ENCODE measurements at places on chromosomes 7 and 10.
A peak's percentile ranks its signal among the peaks of the same experiment; 100 is the strongest.

DNA sequence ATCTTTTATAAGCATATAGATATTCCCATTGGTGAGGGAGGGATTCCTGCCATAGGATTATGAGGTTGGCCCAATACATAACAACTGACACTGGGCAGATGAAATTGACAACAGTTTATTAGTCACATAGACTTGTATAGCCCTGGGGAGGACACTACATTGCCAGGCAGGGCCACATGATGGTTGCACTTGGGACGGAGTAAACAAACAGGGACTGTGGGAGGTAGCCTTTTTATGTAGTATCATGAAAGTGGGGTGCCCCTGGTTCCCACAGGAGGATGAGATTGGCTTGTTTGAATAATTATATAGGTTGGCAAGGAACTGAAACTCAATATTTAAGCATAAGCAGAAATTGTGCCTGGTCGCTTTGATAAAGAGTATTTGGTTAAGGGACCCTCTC lies 23.5 kb downstream of the TRIM24 start:
- no peak for DNase-seq

DNA sequence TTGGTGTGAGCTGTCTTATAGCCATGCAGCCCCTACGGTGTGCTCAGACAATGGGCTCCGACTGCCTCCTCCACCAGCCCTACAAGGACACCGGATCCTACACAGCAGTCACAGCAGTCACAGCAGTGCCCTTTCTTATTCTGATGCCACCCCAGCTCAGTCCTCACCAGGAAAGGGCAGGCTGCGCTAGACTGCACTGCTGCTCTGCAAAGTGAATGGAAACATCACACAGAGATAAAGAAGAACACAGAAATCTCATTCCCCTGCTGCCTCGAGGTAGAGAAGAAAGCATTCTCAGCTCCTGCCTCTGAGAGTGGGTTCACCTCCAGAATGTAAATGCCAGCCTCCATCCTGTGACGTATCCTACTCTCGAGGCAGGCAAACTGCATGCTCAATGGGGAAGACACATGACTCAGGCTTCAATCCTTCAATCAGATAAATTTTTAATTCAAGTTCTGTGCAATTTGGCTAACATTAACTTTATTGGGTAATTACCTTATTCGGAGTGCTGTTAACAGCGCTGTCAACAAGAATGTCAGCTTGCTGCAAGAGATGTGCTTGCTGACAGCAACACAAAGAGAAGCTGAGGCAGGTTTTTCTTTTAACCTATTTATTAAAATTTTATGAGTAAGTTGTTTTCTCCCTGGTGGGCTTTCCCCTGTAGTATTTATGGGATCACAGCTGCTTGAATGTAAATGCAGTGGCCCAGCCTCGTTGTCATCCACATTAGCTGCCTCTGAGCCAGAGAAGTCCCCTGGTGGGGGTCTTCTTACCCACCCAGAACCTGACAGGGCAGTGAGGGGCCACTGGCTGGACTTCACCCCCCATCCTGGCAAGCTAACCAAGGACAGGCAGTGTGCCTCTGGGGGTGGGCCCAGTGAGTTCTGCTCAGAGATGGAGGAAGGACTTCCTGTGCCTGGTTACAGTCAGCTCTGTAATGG lies 241.3 kb upstream of the KMT2E start:
- DNase-seq, result no peak

- no peak for DNase-seq
These were observed 248.0 kb downstream of the USP6NL start for GRCh38 chr10:11363497-11363896.

- peak; percentile 45 for DNase-seq
These were observed 57.5 kb downstream of the COL17A1 start for GRCh38 chr10:104028146-104028545.

DNA sequence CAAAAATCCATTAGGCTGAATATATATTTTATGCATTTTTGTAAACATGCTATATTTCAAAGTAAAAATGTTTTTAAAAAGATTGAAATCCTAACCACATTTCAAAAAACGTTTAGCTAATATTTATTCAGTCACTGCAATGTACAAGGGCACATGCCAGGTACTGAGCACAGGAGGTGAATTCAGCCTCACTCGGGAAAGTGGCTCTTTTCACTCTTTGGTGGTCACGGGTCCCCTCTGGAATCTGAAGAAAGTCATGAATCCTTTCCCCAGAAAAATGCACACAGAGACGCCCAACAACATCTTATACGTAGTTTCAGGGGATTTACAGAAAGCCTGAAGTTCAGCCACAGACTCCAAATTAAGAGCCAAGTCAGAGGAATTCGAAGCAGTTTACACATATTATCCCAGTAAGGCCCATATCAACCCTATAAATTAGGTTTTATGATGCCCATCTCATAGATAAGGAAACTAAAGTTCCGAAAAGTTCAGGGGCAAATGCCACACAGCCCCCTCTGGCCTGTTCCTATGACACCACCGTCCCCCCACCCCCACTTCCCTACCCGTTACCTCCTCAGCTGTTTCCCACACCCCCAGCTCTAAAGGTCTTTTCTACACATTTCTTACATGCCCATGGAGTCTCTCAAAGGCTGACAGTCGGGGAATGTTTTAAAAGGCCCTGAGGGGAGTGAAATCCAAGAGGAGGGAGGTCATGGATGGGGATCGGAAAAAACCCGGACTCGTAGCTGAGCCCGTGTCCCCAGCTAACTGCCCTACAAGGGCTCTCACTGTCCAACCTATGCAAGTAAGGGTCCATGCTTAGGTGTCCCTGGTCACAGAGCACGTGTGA lies 9.6 kb upstream of the SVOPL start:
- no peak for DNase-seq

DNA sequence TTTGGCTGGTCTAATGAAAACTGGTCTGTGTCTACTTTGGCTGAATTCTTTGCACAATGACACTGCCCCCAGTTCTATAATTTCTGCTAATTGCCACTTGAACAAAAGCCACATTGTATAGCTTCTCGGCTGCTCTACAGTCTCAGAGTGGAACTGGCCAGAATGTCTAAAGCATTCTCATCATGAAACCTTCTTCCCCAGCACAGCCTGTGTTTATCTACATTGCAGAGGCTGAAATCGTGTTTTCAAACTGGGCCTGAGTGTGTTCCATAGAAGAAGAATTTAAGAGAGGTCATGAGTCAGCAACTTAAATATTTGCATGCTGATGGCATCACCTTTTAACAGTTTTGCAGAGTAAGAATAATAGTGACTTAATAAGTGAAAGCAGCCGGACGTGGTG lies 177.2 kb downstream of the BUB3 start:
- DNase-seq, result no peak

GRCh38 chr10:3455385-3456334 lies 283.1 kb upstream of the PITRM1 start:
- DNase-seq, result peak; percentile 87

Data from foreskin keratinocyte (primary cell).